ENCODE measurements at places on chromosomes 7 and 10.

DNA sequence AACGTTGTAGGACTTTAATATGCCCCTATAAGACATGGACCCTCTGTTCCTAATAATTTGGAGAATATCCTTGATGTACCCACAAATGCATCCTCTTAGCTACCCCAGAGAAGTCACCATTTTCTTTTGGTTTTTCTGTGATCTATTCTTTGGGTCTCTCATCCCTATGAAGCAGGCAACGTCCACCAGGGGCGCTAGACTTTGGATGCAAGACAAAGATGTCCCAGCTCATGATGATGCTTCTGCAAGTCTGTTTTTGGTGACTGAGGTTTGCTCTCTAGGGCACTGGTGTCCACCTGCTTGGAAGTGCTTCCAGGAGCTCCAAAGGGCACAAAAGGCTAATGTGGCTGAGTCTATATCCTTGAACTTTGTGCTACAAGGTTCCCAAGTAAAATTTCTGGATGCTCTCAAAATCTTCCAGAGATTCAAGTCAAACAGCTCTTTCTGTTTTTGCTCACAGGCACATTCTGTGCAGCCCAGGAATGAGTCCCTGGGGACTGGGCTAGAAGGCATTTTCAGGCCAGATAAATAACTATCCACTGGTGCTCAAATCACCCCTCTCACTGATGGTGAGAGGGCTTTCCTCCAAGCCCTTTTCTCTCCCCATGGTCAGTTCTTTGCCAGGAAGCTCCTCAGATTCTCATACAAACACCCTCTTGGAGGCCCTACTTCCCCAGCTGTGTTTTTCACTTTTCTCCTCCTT lies 166.4 kb downstream of the C7orf25 start:
- DNase-seq, result peak; percentile 29

- peak; percentile 72 for DNase-seq
Observed at GRCh38 chr7:106283831-106284713, 711 bp downstream of the NAMPT start.

DNA sequence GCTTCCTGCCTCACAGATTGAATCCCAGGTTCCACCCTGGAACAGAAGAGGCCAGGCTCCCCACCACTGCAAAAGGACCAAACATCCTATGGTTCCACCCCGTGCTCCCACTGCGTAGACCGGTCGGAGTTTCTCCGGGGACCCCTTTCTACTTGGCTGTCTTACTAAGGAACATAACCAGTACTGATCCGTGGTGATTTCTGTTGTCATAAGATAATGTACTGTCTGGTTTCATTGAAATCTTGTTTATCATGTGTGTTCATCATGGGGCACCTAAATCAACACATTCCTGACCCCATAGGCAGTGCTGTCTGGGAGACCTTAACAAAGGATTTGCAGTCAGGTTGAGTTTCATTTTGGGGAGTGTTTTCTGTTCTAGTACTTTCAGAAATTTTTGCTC lies 104.5 kb downstream of the CHN2 start:
- DNase-seq, result no peak

- DNase-seq, result no peak
Observed at GRCh38 chr7:29843726-29844125, 37.4 kb downstream of the WIPF3 start.

DNA sequence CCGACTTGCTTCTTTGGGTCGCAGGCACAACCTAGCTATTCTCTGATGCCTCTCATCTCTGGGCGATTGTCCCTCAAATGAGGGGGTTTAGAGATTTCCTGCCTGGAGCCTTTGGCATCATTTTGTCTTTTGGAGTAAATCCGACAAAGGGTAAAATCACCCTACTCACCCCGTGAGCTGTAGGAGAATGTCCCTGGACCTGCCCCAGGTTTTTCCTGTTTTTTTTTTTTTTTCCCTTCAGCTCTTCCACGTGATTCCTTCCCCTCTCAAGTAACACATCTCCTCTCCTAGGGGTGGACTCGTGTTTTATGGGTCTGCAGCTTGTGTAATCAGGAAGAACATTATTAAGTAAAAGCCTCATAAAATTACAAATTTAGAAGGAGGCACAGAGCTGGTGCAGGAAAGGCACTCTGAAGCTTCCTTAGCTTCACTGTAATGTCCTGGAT lies 128.4 kb upstream of the ZNF746 start:
- DNase-seq, result no peak

DNA sequence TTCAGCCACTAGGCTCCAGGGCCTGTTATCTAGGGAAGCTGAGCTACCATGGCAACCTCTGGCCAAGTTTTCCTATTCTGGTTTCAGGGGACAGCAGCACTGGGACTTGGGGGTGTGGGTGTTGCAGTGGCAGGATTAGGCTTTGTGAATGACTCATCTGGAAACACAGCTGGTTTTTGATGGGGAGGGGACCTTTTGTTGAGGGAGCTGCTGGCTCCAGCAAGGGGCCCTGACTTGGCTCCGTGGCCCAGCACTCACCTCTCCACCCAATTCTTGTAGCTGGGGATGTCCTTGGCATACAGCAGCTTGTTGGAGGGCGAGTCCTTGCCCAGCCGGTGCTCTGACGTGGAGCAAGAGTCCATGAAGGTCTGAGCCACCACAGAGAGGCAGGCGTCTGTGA lies 435.9 kb downstream of the PLXNA4 start:
- no peak for DNase-seq

- no peak for DNase-seq
Observed at GRCh38 chr7:29330136-29330535, 135.6 kb downstream of the CHN2 start.

GRCh38 chr10:5575482-5576153 lies 50.9 kb downstream of the CALML3 start:
- DNase-seq, result peak; percentile 17

- DNase-seq, result no peak
Observed at GRCh38 chr7:137976232-137976631, 25.7 kb downstream of the CREB3L2 start.

DNA sequence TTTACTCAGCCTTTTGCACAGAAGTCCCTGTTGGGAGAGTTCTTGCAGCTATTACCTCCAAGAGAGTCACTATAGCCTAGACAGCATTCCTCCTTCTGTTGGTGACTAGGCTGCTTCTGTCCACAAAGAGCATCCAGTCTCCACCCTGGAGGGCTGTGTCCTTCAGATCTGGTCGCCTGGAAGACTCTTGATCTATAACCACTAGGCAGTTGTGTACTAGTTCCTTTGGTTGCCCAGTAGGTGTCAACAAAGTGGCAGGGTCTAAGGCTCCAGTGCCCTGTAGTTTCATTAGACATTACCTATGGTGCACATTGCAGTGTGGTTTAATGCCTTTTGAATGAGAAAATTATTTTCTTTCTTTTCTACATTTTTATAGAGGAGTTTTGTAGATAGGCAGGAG lies 11.3 kb upstream of the AKR1C2 start:
- no peak for DNase-seq

GRCh38 chr10:53166325-53166724 lies 393.7 kb upstream of the MBL2 start:
- no peak for DNase-seq

DNA sequence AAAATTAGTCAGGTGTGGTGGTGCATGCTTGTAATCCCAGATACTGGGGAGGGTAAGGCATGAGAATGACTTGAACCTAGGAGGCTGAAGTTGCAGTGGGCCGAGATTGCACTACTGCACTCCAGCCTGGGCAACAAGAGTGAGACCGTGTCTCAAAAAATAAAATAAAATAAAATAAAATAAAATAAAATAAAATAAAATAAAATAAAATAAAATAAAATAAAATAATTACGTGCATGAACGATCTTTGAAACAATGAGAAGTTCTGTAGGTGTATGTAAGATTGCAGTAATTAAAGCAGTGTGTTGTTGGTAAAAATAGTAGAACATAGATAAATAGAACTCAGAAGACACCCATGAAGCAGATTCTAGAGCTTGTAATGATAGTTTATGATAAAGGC lies 348.5 kb downstream of the ANKRD30A start:
- DNase-seq, result no peak

All from activated naive CD8-positive, alpha-beta T cell treated with anti-CD3 and anti-CD28 coated beads, Interleukin-2, amount 10 ng/mL, durations not matched to agents 7 days and 5 days (primary cell).